Calu3 (cell line): ENCODE measurements at places on chromosomes 1 and 21. TPM values are rescaled to one million over a fixed set of nuclear protein-coding genes. Genes with fewer than 3 reads are reported as not detected.
A peak's percentile ranks its signal among the peaks of the same experiment; 100 is the strongest.

DNA sequence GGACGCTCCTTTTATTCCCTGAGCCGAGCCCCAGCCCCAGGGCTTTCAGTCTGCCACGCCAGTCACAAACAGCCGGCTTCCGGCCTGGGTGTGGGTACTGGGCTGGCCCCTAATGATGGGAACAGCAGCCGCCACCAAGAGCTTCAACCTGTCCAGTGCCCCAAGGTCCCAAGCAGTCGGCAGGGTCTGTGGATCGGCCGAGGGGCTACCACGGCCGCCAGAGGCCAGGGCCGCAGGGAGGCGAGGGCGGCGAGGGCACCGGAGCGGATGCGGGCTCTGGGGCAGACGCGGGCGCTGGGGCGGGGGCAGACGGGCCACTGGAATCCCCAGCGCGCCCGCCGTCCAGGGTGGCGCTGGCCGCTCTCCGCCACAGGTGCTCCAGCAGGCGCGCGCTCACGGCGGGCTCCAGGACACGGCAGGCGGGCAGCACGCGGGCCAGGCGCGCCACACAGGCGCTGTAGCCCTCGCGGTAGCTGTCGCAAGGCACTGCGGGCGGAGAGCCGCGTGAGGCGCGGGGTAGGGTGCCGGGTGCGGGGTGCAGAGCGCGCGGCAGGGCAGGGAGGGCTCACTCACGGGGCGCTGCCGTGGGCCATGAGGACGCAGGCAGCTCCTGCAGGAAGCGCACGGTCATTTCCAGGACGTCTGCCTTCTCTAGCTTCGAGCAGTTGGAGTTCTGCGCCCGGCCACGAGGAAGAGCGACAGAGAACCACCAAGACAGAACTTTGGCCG is 887 bp downstream of the HES2 start:
- no peak for DNase-seq

- no peak for DNase-seq
These were observed 6.3 kb upstream of the CTTNBP2NL start for GRCh38 chr1:112389689-112390088.

- peak; percentile 75 for DNase-seq
These were observed 2.7 kb downstream of the SCYL3 start for GRCh38 chr1:169890761-169891538.

- DNase-seq: no peak
These were observed 65.5 kb downstream of the NID1 start for GRCh38 chr1:235999259-235999925.

DNA sequence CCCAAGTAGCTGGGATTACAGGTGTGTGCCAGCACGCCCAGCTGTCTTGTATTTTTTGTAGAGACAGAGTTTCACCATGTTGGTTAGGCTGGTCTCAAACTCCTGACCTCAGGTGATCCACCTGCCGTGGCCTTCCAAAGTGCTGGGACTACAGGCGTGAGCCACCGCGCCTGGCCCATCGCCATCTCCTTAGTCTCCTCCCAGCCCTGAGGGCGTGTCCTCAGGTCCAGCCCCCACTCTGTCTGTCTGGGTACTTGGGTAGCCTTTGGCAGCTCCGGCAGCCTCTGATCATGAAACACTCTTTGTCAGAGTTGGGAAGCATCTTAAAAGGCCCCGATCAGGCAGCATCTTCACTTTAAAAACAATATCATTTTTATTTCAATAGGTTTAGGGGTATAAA is 90.3 kb upstream of the DISP3 start:
- DNase-seq: peak; percentile 4

- no peak for DNase-seq
These were observed 61.6 kb downstream of the COL18A1 start for GRCh38 chr21:45466330-45467220.

DNA sequence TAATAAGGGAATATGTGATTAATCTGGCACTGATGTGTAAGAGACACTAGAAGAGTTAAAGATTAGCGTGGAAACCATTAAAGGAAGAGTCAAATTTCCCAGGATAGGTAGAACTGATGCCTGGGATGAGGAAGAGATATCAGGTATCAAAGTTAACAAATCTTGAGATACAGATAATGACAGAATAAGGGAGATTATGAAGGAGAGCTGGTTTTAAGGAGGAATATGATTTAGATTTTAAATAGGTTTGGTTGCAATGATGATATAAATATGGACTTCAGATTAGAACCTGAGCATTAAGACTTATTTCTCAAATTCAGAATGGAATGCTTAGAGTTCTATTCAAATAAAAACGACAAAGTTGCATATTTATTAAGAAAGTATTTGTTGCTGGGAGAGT is 26.2 kb downstream of the MAGI3 start:
- DNase-seq: no peak

- no peak for DNase-seq
These were observed 2.5 kb upstream of the VAMP3 start for GRCh38 chr1:7768583-7768982.

GRCh38 chr1:40751802-40752201 is 31.8 kb upstream of the KCNQ4 start:
- DNase-seq: no peak

- no peak for DNase-seq
These were observed 280.6 kb downstream of the TTLL7 start for GRCh38 chr1:83718338-83718737.

GRCh38 chr1:82337635-82338034 is 536.9 kb downstream of the ADGRL2 start:
- no peak for DNase-seq

GRCh38 chr1:116556289-116557006 is 14.4 kb downstream of the CD58 start:
- DNase-seq: peak; percentile 76

DNA sequence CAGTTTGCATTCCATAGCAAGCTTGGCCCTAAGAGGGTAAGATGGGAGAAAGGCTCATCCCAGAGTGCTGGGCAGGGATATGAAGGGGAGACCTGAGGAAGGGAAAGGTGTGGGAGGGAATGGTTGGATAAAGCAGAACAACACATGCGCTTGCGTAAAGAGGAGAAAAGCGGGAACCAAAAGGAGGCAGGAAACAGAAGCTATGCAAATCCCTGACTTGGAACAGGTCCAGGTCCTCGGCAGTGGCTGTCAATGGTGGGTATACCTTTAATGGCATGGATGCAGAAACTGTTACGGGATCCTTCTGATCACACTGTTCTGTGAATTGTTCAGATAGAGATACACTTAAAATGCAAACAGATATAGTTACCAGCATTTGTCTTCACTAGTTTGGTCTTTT is 455.6 kb downstream of the SIPA1L2 start:
- DNase-seq: no peak

DNA sequence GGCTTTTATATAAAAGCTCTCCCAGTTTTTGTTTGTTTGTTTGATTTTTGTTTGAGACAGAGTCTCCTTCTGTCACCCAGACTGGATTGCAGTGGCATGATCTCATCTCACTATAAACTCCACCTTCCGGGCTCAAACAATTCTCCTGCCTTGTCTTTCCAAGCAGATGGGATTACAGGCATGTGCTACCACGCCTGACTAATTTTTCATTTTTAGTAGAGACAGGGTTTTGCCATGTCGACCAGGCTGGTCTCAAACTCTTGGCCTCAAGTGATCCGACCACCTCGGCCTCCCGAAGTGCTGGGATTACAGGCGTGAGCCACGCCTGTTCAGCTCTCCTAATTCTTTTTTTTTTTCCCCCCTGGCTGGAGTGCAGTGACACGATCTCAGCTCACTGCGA is 4.4 kb downstream of the PCAT6 start:
- DNase-seq: no peak

DNA sequence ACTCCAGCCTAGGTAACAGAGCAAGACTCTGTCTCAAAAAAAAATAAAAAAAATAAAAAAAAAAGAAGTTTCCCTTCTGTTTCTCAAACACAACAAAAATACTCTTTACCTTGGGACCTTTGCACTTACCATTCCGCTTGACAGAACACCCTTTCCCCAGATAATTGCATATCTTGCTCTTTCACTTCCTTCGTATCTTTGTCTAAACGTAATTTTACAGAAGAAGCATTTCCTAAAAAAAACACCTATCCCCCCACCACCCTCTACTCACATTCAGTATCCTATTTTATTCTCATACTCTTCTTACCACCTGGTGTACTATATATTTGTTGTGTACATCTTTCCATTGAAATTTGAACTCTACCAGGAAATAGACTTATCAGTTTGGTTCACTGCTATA is 32.7 kb downstream of the ASH1L start:
- no peak for DNase-seq

GRCh38 chr1:10905841-10906655 is 106.4 kb upstream of the TARDBP start:
- DNase-seq: no peak

DNA sequence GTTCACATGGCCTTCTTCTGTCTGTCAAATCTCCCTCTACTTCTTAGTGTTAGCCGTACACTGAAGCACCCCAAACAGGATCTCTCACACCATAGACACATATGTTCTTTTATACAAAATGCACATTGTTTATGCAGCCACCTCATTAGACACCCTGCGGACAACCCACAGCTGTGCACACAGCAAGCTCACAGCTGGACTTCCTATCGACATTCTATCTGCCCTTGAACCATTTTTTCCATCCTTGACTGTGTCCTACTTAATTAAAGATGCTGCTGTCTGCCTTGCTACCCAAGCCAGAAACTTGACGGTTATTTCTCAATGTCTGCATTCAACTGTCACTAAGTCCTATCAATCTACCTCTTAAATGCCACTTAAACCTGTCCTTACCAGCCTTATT is 3.2 kb upstream of the ZBTB21 start:
- no peak for DNase-seq

DNA sequence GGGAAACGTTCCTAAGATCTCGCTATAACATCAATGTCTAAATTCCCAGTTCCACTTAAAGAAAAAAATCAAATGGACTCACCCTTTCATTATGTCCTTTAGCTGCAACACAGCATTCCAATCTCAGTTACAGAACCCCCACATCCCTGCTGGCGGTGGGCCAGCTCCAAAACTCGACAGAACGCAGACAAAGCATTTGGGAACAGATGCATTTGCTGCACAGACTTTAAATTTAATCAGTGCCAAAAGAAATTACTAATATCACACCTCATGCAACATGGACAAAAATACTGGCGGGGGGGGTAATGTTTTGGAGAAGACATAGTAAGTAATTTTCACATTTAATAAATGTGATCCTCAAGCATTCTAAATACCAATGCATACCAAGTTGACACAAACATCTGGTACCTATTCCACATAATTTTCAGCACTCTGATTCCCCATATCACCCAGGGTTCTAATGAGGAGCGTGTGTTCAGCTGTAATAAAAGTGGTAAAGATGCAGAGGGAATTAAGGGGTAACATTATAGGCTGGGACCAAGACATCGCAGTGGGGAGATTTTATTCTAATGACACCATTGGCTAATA is 79.7 kb downstream of the TGFBR3 start:
- no peak for DNase-seq

GRCh38 chr1:187942986-187943385 is 1114.2 kb downstream of the PLA2G4A start:
- no peak for DNase-seq

GRCh38 chr1:181514298-181515290 is 31.3 kb downstream of the CACNA1E start:
- DNase-seq: no peak

DNA sequence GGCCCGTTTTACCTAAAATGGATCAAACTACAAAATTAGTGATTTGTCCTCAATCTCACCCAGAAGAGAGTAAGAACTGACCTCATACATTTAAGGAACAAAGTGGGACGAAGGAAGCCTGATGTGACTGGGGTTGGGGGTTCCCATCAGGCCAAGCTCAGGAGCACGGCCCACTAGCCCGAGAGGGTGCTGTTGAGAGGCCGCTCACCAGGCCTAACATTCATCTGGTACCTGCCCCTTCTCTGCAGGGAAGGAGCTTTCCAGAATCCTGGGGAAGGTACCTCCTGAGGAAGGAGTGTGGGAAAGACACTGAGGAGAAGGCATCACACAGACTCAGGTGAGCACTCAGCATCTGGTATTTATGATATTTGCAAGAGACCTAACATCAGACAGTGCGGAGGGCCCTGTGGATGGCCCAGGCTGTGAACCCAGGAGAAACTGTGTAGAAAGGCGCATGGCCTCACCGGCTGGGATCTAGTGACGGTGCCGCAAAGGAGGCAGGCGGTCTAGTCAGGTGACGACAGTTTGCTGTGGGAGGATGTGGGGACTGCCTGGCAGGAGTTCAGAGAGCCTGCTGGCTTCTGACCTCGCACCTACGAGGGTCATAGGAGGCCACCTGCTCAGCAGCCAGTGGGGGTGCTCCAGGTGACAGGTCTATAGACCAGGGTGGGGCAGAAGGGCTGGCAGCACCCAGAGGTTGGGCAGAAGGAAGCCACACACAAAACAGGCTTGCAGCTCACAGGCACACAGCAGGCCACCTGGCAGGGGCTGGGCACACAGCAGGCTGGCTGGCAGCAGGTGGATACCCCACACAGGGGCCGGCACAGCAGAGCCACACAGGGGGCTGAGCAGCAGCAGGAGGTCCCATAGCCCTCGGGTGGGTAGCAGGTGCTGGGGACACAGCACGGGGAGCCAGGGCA is 543 bp downstream of the KRTAP12-4 start:
- no peak for DNase-seq

DNA sequence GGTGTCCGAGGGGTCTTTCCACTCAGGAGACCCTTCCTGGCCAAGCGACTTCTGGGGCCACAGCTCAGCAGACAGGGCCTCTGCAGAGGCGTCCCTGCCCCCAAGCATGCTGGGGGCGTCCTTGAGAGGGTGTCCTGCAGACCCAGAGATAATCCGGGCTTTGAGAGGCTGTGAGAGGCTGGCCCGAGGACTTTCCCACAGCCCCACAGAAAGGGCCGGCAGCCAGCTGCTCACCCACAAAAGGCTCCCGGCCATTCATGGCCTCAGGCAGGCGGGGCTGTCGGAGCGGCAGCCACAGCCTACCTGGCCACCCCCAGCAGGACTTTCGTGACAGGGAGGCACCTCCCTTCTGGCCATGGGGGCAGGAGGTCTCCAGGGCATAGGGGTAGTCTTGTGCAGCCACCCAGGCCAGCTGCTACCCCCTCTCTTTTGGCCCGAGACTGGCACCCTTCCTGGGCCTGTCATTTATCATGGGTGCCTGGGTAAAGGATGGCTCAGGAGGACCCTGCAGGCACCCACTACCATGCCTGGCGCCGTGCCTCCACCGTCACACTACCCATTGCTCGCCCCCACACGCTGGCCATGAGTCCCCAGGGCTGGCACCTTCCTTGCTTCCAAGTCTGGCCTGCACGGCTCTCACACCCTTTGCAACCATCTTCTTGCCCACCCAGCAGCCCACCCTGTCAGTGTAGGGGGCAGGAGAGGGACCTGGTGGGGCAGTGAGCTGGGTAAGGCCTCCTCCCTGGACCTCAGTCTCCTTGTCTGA is 11.1 kb upstream of the TNFRSF14 start:
- no peak for DNase-seq

Gene IQGAP3
- 66.2 and 93.6 TPM in 2 replicates for total RNA-seq

Gene HMGCL
- total RNA-seq: 23.1 and 27.8 TPM in 2 replicates

Gene SH3D21
- total RNA-seq: 12.1 and 13.2 TPM in 2 replicates

Gene CD84
- total RNA-seq: not detected in 2 replicates

Gene KANK4
- not detected in 2 replicates for total RNA-seq

Gene BATF3
- 0.71 and 0.90 TPM in 2 replicates for total RNA-seq

Gene C1orf74
- 4.9 and 5.1 TPM in 2 replicates for total RNA-seq

Gene CTXND2
- not detected in 2 replicates for total RNA-seq

Gene CBR3
- total RNA-seq: 2.8 and 3.1 TPM in 2 replicates

Gene TFF2
- total RNA-seq: 0.59 TPM in 1 of 2 replicates, not detected in the other

Gene ADAM30
- total RNA-seq: not detected in 2 replicates
